Stimulated activated CD8-positive, alpha-beta memory T cell treated with anti-CD3 and anti-CD28 coated beads, Interleukin-7, amount 100 ng/mL, for 1 hour (primary cell): ENCODE measurements at places on chromosomes 12 and 14.

DNA sequence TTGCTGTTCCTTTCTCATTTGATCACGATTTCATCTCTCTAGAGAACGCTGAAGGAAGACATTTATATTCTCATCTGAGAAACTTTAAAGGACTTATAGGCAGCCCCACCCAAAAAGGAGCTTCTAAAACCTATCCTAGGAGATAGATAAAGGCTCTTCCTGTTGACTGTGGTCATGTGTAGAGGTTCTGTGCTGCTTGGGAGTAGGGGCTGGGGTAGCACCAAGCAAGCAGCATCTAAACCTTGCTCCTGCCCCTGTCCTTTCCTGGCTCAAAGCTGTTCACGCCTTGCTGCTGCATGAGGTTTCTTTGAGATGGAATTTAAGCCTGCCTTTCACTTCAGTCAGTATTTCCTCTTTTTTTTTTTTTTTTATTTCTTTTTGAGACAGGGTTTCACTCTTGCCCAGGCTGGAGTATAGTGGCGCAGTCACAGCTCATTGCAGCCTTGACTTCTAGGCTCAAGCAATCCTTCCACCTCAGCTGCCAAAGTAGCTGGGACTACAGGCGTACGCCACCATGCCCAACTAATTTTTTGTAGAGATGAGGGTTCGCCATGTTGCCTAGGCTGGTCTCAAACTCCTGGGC, 41.4 kb downstream of the RAB35 start:
- no peak for DNase-seq

DNA sequence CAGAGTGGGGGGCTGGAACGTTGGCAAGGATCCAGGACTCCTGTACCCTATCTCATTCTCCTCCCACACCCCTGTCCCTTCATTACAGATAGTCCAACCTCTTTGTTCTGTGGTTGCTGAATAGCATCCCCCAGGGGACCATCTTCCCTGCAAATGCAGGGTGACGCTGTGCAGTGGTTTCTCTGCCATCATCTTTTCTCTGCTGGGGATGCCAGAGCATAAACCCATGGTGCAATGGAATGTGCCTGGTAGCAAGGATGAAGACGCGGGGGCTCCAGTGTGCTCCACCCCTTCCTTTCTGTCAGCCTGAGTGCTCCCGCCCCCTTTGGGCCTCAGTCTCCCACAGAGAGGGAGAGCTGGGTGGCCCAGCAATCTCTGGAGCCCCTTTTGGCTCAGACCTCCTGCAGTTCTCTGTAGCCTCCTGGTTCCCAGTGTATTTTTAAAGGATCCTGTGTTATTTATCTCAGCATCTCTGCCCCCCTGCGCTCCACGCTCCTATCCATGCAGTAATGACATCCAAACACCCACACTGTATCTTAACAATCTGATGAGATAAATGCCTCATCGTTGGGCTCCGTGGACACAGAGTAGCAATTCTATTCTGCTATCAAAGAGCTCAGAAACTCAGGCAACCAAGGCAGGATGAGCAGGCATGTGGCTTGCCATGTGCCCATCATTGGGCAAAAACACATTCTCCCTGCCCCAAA, 212.8 kb downstream of the CACNA1C start:
- DNase-seq = no peak

DNA sequence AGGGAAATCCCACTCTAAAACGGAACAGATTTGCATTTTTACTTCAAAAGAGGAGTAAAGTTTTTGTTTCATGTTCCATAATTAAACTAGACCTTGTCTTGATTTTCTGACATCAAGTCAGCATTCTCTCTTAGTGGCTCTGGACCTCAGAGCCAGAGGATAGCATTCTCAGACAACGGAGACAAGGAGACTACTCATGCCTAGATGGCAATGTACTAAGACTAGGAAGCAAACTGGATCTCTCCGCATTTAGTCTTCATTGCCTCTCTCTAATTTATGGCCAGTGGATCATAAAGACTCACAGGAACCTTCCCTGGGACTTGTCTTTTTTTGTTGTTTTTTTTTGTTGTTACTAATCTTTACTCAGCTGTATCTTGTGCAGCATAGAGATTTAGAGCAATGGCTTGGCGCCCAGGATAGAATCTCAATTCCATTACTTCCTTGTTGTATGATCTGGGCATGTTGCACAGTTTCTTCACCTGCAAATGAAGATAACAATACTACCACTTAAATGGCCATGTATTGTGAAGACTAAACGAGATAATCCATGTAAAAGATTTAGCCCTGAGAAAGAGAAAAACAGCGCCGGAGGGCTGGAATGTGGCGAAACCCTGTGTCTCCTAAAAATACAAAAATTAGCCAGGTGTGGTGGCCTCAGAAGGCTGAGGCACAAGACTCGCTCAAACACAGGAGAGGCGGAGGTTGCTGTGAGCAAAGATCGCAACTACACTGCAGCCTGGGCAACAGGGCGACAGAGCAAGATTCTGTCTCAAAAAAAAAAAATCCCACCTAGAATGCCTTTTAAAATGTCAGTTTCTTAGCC, 4.0 kb upstream of the GEMIN2 start:
- DNase-seq = no peak

GRCh38 chr14:69093631-69094421, 59.1 kb downstream of the DCAF5 start:
- no peak for DNase-seq

DNA sequence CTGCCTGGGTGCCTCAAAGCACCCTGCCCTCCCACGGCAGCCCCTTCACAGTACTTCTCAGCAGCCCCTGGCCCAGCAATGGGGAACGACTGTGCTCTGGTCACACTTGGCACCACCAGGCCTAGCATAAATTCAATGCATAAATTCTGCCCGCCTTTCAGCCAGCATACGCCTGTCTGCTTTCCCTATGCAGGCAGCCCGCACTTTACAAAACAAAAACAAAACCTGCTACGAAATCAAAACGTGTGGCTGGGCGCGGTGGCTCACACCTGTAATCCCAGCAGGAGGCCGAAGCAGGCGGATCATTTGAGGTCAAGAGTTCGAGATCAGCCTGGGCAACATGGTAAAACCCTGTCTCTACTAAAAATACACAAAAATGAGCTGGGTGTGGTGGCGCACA, 33.5 kb downstream of the SNRNP35 start:
- no peak for DNase-seq

DNA sequence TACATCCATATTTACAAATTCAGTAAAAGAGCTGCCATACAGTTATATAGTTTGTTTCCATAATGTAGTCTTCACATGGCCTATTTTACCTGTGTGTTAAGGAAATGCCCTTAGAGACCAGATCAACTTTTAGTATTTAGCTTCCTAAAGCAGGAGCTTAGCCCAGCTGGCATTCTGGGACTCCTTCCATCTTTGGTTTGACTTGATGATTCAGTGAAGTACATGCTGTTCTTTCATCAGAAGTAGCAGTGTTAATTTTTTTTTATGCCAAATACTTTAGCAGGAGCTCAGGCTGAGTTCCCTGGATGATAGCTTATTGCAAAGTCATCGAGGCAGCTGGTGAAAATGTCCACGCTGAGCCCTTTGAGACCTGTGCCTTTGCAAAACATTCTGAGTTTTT, 101.0 kb downstream of the FOXG1 start:
- DNase-seq = no peak

- no peak for DNase-seq
These were observed 78.6 kb downstream of the EML1 start for GRCh38 chr14:99871771-99872170.

GRCh38 chr12:25829192-25829591, 129.3 kb upstream of the RASSF8 start:
- no peak for DNase-seq

DNA sequence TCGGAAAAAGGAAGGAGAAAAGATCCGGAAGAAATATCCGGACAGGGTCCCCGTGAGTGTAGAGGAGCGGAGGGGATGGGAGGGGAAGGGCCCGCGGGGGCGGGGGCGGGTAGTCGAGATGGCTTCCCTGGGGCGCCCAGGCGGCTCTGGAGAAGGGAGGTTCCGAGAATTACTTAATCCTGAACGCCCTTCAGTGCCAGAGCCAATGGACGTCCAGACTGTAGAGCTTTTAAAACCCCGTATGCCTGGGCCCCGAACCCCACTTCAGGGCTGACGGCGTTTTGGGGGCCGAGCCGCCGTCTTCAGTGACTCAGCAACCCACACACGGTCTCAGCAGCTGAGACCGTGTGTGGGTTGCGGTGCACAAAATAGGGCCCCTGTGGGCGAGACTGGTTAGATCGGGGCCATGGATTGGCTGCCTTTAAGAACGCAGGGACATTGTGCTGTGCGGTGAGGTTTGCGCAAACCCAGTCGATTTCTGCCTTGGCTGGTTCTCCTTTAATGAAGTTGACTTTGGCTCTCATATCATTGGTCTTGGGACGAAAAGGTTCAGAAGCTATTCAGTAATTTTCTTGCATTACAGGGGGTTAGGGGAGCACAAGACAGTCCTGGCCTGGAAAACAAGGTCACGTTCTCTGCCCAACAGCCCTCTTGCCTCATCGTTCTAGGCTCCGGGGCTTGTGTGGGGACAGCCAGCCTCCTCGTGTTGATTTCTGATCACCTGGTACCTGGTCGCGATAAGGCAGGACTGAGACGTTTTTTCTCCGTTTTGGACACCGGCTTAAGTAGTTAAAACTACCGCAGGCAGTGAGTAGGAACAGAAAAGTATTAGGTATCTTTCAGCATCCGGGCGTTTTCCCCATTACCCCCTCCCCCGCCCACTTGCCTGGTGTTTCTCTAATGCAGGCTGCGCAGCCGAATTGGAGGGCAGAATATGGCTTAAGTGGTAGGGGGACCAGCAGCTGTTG, 775 bp downstream of the GABARAPL1 start:
- peak; percentile 60 for DNase-seq

- no peak for DNase-seq
These were observed 514 bp upstream of the LARP4 start for GRCh38 chr12:50400104-50400637.

DNA sequence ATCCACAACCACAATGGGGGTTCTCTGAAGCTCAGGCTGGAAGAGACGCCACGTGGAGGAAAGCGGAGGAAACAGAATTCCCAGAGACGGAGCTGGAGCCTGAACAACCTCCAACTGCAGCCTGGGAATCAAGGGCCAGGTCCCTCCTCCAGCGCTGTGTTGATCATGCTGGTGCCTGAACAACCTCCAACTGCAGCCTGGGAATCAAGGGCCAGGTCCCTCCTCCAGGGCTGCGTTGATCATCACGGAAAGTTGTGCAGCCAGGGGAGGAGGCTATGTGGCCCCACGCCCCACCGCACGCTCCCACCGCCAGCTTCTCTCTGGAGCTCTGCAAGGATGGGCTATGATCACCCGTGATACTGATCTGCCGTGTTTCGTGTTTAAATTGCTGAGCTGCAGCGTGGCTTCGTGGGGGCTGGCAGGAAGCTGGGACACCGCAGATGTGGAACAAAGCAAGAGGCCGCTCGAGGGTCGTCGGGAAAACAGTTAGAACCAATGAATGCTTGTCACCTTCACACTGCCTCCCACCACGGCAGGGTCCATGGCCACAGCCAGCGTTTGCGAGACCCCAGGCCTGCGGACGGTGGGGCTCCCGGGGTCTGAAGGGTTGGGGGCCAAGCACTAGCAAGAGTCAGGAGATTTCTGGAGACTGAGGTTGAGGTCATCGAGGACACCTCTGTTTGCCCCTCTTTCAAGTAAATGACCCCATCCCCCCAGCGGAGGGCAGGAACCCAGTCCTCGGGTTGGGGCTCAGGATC, 51.8 kb upstream of the FBRSL1 start:
- no peak for DNase-seq

GRCh38 chr14:59355091-59355490, 110.1 kb downstream of the GPR135 start:
- no peak for DNase-seq

DNA sequence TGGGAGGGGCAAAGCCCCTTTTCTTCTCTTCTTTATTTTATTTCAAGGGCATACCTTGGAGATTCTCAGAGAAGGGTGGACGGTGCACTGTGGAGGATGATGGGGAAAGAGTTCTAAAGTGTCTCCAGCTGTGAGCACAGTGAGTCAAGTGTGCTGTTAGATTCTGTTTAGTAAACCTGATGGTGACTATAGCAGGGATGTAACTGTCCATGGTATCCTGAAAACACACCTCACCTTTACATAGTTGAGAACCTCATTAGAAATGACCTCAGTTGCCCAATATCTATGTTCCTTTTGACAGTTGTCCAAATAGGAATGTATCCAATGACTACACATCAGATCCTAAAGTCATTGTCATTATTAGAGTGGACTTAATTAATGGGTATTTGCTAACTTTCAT, 38.0 kb downstream of the CNTN1 start:
- no peak for DNase-seq

GRCh38 chr14:61627612-61628011, 67.7 kb upstream of the HIF1A start:
- DNase-seq = no peak

GRCh38 chr14:34297786-34298520, 164.1 kb downstream of the SPTSSA start:
- DNase-seq = no peak

DNA sequence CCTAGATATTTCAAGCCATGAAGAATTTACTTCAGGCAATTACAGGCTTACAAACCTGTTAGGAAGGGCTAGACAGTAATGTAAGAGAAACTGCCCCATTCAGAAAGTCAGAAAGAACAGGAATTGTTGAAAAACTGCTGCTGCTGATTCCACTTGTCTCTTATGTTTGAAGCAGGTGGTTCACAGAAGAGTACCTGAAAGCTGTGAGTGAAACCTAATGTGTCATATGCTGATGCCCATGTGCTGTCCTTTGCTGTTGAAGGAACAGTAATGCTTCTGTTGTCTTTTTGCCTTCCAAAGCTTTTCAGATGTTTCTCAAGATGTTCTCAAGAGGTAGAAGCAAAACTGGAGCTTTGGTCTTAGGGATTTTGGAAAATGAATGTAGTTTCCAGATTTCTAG, 39.0 kb downstream of the MNAT1 start:
- DNase-seq = no peak

GRCh38 chr14:73216030-73216429, 21.3 kb upstream of the PAPLN start:
- DNase-seq = no peak

DNA sequence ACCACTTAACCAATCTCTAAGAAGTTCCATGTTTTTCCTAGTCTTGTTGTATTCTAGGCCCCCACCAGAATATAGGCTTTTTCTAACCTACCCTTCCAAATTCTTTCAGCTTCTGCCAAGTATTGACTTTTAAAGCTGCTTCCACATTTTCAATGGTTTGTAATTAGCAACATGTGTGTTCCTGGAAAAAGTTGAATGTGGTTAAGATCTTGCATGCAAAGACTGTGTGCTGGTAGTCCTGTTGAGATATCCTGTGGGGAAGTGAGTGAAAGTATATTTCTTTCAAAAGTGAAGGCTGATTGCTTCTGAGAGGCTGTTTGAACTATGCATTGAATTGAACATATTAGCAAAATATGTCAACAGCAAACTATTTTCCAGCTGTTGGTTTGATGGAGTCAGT, 646 bp upstream of the OR6C4 start:
- DNase-seq = no peak
